PC-9 (cell line): ENCODE measurements at places on chromosomes 5 and 9. TPM values are rescaled to one million over a fixed set of nuclear protein-coding genes. Genes with fewer than 3 reads are reported as not detected.

ENTPD2 gene
- total RNA-seq: 9.0 and 14.1 TPM in 2 replicates

LCN1 gene
- total RNA-seq: not detected in 2 replicates

ACOT12 gene
- not detected in 2 replicates for total RNA-seq

- no peaks in the 10 kb centered on the region for H3K4me1 ChIP-seq
- no peaks in the 10 kb centered on the region for H3K27me3 ChIP-seq
- H3K36me3 ChIP-seq: no peaks in the 10 kb centered on the region
Measured at GRCh38 chr5:108345541-108346171, 36.2 kb downstream of the FBXL17 start.

DNA sequence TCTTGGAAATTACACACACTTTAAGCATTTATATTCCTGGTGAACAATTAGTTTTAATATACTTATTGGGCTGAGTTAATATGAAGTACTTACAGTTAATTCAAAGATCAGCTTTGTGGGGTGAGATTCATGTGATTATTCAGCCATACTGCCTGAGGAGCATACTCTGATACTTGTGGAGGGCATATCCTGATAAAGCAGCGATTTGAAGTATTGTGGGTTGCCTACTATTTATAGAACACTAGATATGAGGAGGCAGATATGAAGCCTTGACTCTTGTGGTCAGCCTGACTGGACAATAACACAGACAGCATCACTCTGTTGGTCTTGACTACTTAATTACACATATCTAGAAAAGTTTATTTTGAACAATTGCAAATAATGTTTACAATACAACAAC is 27.0 kb upstream of the AGGF1 start:
- H3K36me3 ChIP-seq: no peaks in the 10 kb centered on the region
- no peak for DNase-seq
- no peaks in the 10 kb centered on the region for H3K27me3 ChIP-seq
- H3K27ac ChIP-seq: no peak overlapping the region

GRCh38 chr9:121839726-121840500 is 188.5 kb downstream of the DAB2IP start:
- H3K36me3 ChIP-seq: no peaks in the 10 kb centered on the region
- no peak for DNase-seq
- no peak overlapping the region for H3K27ac ChIP-seq
- no peaks in the 10 kb centered on the region for H3K4me1 ChIP-seq
- no peaks in the 10 kb centered on the region for H3K27me3 ChIP-seq

- no peak overlapping the region for H3K4me3 ChIP-seq
- no peaks in the 10 kb centered on the region for H3K4me1 ChIP-seq
- no peaks in the 10 kb centered on the region for H3K36me3 ChIP-seq
- no peak for DNase-seq
Measured at GRCh38 chr9:76161541-76161940, 232.7 kb downstream of the RFK start.

DNA sequence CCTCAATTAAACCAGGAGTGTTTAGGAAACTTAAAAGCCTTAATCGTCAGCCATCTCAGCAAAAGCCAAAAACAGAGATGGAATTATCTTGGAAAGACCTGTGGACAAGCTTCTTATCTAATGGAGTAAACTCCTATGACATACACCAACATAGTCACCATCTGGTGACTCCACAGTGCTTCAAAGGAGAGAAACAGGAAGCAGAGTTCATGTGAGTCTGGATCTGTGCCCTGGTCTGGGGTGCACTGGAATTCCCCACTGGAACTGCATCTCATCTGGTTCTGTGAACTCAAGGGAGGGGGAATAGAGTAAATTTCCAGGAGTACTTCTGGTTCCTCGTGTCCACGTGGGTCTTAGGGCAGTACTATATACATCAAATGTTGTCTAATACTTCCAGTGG is 36.3 kb upstream of the KCNN2 start:
- DNase-seq: no peak
- H3K27ac ChIP-seq: no peak overlapping the region
- H3K36me3 ChIP-seq: no peaks in the 10 kb centered on the region
- H3K4me3 ChIP-seq: no peak overlapping the region
- H3K4me1 ChIP-seq: no peaks in the 10 kb centered on the region
- no peaks in the 10 kb centered on the region for H3K27me3 ChIP-seq

DNA sequence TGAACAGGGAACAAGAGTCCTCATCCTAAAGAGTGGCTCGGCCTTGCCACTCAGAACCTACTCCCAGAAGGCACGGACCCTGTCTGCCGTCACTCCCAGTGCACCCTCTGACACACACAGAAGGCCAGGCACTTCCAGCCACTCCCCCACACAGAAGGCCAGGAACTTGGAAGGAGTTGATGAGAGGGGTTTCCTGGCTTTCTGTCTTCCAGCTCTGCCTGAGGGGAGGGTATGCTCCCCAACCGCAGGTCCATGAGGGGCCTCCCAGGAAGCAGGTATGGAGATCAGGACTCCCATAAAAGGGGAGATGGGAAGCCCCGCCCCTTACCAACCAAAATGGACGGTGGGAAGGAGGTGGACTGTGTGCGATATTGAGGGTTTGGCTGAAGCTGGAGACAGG is 247.6 kb upstream of the IRX4 start:
- no peak overlapping the region for H3K4me3 ChIP-seq
- no peaks in the 10 kb centered on the region for H3K36me3 ChIP-seq
- no peaks in the 10 kb centered on the region for H3K4me1 ChIP-seq
- peaks cover 98% of the 10 kb centered on the region for H3K27me3 ChIP-seq
- DNase-seq: no peak
- no peak overlapping the region for H3K27ac ChIP-seq

DNA sequence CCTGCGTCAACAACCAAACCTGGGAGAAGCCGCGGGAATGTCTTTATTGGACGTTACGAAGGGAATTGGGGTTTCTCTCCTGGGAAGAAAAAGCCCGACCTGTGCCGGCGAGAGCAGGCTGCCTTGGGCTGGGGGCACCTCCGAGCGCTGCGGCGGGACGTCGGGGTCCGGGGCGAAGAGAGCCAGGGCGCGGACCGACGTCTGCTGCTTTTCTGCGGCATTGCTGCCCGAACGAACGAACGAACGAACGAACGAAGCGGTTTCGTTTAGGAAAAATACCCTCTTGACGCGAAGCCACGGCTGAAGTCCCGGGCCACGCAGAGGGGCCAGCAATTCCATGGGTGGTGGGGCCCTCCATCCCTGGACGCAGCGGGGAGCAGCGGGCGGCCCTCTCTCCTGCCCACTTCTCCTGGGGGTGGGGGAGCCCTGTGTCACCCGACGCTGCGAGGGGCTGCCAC is 4.8 kb upstream of the PITX1 start:
- H3K36me3 ChIP-seq: no peaks in the 10 kb centered on the region
- no peak overlapping the region for H3K27ac ChIP-seq
- H3K27me3 ChIP-seq: no peaks in the 10 kb centered on the region
- peak overlapping the region; percentile 56; the same call in 1 of the 2 replicates for H3K4me3 ChIP-seq
- peaks cover 11% of the 10 kb centered on the region for H3K4me1 ChIP-seq
- DNase-seq: no peak

DNA sequence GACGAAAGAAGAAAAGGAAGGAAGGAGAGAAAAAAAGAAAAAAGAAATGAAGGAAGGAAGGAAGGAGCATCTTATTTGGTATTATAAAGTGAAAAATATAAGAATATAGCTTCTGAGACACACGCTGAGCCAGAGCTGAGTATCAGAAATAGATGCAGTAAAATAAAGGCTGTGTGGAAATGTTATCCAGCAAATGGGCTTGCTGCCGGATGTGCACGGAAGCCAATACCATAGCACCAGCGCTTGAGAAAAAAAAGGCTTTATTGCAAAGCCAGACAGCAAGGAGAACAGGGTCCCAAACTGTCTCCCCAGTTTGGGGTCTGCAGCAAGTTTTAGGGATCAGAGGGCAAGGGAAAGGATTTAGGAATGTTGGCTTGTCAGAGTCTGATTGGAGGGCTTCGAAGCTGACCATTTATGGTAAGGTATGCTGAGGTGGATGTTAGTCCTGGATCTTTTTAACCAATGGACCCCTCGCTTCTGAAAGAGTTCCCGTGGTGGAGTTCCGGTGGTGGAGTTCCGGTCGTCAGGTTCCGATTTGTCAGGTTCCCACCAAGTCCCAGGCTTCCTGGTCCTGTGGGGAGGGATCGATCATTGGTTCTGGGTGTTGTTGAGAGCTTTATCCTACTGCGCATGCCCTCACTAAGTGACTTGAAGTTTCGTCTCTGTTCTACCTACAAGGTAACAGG is 70.4 kb downstream of the SFXN1 start:
- H3K36me3 ChIP-seq: no peaks in the 10 kb centered on the region
- H3K27ac ChIP-seq: no peak overlapping the region
- DNase-seq: no peak
- peaks cover 98% of the 10 kb centered on the region for H3K27me3 ChIP-seq
- no peaks in the 10 kb centered on the region for H3K4me1 ChIP-seq

GRCh38 chr9:34176089-34176488 is 2.8 kb upstream of the UBAP1 start:
- peaks cover 20% of the 10 kb centered on the region for H3K4me1 ChIP-seq
- peak overlapping the region; percentile 82 for H3K27ac ChIP-seq
- H3K27me3 ChIP-seq: no peaks in the 10 kb centered on the region

GRCh38 chr5:68428231-68428811 is 212.8 kb downstream of the PIK3R1 start:
- H3K27ac ChIP-seq: no peak overlapping the region
- H3K36me3 ChIP-seq: no peaks in the 10 kb centered on the region
- no peaks in the 10 kb centered on the region for H3K27me3 ChIP-seq
- DNase-seq: no peak
- H3K4me3 ChIP-seq: no peak overlapping the region
- peaks cover 37% of the 10 kb centered on the region for H3K4me1 ChIP-seq

- H3K27ac ChIP-seq: peak overlapping the region; percentile 13; the same call in 1 of the 2 replicates
- H3K27me3 ChIP-seq: no peaks in the 10 kb centered on the region
- H3K36me3 ChIP-seq: no peaks in the 10 kb centered on the region
- H3K4me1 ChIP-seq: no peaks in the 10 kb centered on the region
- H3K4me3 ChIP-seq: no peak overlapping the region
Measured at GRCh38 chr9:120474591-120475243, 105.2 kb downstream of the CDK5RAP2 start.
